Posterior vena cava (tissue), 2 donors: ENCODE measurements at places on chromosomes 7 and 10.

- no peak for DNase-seq
Observed at GRCh38 chr10:23453465-23453864, 14.6 kb downstream of the OTUD1 start.

- peak; percentile 58 for DNase-seq
Observed at GRCh38 chr7:1651031-1651446, 19.0 kb upstream of the ELFN1 start.

GRCh38 chr7:124785994-124786393 is 20.4 kb upstream of the GPR37 start:
- DNase-seq = no peak

- peak; percentile 80 for DNase-seq
Observed at GRCh38 chr7:107387128-107387527, 82.7 kb upstream of the GPR22 start.

DNA sequence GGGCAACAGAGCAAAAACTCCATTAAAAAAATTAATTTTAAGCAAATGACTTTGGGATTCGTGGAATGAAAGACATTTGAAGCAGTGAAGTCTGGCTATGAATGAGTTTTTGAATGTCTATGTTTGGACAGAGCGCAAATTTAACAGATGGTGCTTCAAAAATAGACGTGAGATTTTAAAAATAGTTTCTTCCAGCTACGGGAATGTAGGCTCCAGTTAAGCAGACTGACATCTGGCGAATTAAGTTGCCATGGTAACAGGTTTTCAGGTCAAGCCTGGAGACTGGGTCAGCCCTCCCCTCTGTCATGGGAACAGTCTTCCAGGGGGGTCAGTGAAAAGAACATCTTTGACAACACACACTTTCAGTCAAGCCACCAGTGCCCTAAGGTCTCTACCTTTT is 62.0 kb downstream of the MYOF start:
- no peak for DNase-seq

GRCh38 chr7:150957133-150958020 is 20.7 kb downstream of the KCNH2 start:
- no peak for DNase-seq

DNA sequence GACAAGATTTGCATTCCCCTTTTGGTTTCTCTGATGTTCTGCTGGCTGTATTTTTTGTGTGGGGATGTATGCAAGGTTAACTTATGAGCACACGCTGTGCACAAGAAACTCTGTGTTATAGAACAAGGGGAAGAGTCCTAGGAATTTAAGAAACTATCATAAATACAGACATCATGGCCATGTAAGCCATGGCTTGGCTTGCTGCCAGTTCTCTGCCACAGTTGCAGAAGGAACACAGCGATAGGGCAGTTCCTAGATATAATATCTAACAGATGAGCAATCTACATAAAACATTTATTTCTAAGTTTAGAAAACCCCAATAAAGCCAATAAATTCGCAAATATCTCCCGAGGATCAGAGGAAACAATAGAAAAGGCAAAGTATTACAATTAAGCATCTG is 153.3 kb downstream of the LRRTM3 start:
- no peak for DNase-seq

GRCh38 chr10:34172936-34173533 is 642.1 kb downstream of the PARD3 start:
- DNase-seq = no peak

DNA sequence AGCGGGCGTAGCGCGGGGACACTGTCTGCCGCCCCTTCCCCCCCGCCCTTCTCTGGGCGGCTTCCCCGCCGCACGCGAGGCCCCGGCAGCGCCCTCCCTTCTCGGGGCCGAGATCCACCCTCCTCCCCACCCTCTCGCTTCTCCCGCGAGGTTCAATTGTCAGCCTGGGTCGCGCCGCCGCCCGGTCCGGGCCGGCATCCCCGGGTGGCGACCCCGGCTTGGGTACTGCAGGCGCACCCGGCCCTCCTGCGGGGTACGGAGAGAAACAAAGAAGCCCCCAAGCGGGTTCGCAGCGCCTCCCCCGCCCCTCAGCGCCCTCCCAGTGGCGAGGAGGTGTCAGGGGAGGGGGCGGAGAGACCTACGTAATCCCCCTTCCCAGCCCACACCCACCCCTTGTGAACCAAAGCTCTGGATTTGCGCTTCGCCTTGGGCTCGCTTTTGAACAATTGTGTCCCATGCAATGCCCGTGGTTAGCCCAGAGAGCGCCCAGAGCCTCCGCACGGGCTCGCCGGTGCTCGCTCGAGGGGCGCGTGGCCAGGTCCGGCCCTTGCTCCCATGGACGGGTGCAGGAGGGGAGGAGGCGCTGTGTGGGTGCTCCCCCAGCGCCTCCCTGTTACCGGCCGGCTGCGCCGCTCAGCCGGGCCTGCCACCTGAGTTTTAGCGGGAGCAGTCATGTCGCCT is 634 bp downstream of the HECW1 start:
- peak; percentile 82 for DNase-seq

- peak; percentile 97 for DNase-seq
Observed at GRCh38 chr10:122879339-122880273, at the start of gene FAM24B. TSS of gene FAM24B (minus strand) at chr10:122879581. CDS start at chr10:122850515, 29,066 bp downstream.

GRCh38 chr7:73443548-73444255 is 10.1 kb downstream of the FZD9 start:
- no peak for DNase-seq

GRCh38 chr10:16799621-16800020 is 17.6 kb downstream of the RSU1 start:
- no peak for DNase-seq

DNA sequence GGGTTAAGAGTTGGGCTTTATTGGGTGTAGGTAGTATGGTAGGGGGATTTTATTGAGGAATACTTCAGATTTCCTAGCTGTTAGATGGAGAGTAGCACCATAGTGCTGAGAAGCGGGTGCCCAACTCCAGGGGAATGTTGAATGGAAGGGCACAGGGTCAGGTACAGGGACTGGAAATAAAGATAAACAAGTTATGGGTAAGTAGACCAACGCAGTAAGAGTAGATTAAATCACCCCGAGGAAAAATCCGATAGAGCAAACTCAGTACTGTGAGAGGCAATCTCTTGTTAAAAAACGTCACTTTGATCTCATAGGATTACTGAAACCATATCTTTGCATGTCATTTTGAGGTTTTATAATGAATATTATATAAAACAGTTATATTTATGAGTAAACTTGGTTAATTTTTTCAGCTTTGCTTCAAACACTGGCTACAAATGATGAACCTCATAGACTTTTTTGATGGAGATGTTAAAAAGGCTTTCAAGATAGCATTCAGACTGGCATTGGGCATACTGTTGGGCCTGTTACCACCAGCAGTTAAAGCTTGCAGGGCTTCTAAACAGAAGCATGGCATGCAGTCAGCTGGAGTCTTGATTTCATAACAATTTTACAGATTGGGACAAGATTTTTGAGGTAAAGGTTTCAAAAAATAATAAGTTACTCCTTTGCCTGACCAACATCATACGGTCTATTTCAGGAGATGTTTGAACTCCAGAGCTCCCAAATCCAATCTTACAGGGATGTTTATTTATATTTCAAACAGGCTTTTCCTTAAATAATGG is 7.1 kb downstream of the AHR start:
- DNase-seq = no peak

GRCh38 chr7:135349746-135350145 is 116.1 kb downstream of the STRA8 start:
- DNase-seq = no peak

DNA sequence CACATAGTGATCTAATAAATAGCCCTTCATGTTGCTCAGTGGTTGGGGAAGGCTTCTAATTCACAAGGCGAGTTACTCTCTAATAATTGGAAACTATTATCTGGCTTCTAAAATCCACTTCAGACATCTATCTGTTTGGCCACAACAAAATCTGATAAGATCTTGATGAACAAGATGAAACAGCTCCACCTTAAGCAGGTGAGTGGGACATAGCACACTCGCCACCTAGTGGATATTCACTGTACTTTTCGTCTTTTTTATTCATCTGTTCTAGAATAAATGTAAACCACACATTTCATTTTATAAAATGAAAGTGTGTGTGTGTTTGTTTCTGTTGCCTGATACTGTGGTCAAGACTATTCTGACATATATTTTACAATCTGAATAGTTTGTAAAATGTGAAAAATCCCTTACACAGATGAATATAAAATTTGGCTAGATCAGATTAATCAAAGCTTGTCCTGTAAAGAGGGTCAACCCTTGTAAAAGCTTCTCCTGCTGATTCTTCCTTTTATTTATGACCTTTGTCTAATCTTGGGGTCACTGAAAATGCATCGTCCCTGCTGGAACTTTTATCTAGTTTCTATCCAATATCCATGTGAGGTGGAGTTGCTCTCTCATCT is 26.5 kb upstream of the CNTNAP2 start:
- no peak for DNase-seq

- DNase-seq = no peak
Observed at GRCh38 chr7:153389261-153389660, 629.7 kb downstream of the ACTR3B start.

DNA sequence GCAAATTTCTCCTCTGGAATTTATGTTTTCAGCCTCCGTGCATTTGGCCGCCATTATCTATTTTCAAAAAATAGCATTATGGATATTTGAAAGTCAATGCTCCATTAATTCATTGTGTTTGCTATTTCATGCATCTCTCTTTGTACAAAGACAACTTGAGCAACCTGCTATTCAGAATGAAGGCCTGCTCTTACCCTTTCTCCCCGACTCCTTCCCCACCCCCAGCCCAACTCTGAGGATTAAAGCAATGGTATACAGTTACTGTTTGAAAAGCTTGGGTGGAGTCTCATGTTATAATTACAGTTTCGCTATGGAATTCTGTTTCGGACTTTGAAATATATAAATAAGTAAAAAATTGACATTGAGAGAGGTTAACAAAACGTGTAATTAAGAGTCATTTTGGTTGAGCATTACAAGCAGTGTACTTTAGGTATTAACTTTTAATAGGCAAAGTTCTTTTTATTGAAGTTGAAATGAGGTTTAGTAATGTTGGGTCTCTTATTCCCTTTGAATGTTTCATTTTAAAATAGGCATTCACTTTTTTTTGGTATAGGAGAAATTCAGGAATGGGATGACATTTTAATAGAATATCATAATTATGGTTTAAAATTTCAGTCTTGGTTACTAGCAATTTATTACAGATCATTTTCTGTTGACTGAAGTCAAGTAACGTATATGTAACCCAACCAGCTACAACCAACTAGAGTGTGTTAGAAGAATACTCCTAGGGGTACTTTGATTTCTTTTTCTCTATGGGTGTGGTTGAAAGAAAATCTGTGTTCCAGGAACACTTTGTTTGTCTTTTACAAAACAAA is 93.1 kb downstream of the ARID5B start:
- DNase-seq = no peak

DNA sequence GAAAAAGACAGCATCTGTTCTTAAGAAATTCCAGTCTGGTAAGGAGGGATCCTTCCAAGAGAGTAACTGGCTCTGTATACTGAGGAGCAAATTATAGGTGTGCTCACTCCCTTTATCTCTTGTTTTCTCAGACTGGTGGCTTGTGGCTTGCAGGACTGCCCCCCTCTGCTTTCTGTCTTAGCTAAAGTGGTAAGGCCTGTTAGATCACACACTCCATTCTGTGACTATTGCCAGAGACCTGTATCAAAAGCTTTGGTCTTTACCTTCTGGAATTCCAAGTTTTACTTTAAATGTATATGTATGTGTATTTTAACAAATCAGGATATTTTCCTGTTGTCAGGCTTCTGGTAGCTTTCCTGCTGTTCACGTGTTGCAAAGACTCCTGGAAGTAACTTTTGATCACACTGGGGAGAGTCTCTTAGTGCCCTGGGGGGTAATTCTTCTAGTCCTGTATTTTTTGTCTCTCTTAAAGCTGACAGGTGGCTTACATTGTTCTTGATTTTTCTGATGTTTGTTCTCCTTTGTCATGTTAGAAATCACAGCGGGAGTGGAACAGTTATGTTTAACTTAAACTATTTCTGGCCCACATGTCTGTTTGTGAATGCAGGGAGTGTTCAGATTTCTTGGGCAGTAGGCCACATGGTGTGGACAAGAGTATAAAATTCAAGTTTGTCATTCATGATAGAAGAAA is 99.0 kb downstream of the PLPP4 start:
- no peak for DNase-seq

- no peak for DNase-seq
Observed at GRCh38 chr7:13257661-13258060, 570.2 kb downstream of the ARL4A start.

GRCh38 chr7:130401578-130401977 is 21.3 kb downstream of the CPA1 start:
- DNase-seq = no peak

DNA sequence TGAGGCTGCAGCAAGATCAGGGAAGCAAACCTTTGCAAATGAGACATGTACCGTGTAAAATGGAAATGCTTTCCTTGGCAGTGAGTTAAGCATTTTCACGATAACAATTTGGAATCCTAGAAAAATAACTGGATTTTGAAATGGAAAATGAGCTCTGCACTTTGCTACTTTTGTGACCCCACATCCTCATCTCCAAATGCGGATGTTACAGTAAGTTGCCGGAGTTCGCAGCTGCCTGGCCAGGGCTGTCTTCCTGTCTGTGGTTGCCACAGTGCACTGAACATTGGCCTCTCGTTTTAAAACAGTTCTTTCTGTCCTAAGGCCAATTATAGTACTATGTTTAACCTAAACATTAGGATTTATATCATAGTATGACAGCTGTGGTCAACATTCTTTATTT is 136.2 kb upstream of the FZD8 start:
- no peak for DNase-seq

- no peak for DNase-seq
Observed at GRCh38 chr10:96448558-96448957, 65.2 kb downstream of the TLL2 start.

GRCh38 chr7:24199978-24200377 is 84.0 kb upstream of the NPY start:
- DNase-seq = no peak

- peak; percentile 88 for DNase-seq
Observed at GRCh38 chr10:22554461-22555182, 159.8 kb downstream of the PIP4K2A start.

GRCh38 chr10:126597211-126597610 is 73.3 kb downstream of the C10orf90 start:
- no peak for DNase-seq

GRCh38 chr10:94524146-94524545 is 21.4 kb upstream of the HELLS start:
- no peak for DNase-seq

DNA sequence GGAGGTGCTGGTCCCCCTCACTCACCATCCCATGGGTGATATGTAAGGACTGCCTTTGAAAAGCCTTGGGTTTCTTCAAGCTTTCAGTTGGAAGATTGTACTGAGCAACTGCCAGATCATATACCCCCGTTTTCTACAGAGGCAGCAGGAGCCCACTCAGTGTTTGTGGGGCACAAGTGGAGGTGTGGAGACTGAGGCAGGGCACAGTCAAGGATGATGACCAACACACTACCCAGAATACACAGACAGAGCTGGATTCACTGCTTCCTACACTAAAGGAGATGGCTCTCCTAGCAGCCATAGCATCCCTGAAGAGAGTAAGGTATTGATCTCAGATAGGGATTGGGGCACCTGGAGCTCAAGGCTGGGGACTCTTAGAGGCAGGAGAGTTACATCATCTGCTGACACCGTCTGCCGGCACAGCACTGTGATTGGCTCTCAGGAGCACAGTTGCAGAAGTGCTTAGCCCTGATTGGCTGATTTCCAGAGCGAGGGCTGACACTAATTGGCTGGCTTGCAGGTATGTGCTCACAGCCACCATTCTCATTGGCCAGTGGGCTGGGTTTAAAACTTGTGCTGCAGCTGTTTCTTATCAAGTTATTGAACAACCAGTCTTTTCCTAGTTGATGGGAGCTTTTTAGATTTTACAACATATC is 77.9 kb upstream of the PFKP start:
- DNase-seq = no peak

- DNase-seq = no peak
Observed at GRCh38 chr10:61588770-61589211, 73.9 kb upstream of the CABCOCO1 start.
